ENCODE measurements at places on chromosomes 2 and 18.

GRCh38 chr18:55402731-55403405 is 185.1 kb downstream of the TCF4 start:
- DNase-seq: no peak

GRCh38 chr2:46632349-46632748 is 153.0 kb downstream of the TMEM247 start:
- no peak for DNase-seq

GRCh38 chr18:3062798-3063680 is 50.1 kb upstream of the LPIN2 start:
- no peak for DNase-seq

- no peak for DNase-seq
These were observed at the start of gene UGT1A6 for GRCh38 chr2:233692648-233693047. Gene UGT1A6 (plus strand): TSS chr2:233692890. CDS start chr2:233693005, 115 bp downstream.

DNA sequence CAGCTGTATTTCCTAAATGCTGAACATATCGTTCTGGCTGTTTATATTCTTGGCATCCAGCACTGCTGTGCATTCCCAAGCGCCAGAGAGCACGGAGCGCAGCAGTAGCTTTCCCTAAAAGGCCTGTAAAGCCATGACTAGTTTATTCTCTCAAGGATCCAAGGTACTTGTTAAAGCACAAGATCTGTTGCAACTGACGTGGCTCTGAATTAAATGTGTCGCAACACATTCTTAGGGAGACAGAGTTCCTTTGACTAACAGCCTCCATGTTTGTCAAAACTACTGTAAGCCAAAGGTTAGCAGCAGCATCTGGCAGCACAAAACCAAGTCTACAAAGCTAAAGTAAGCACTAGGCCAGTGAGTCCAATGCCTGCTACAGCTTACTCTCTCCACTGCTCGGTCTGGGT is 188.6 kb upstream of the FN1 start:
- no peak for DNase-seq
